ENCODE measurements at places on chromosomes 2 and 18.

GRCh38 chr18:42780171-42780570 is 335.3 kb downstream of the RIT2 start:
- DNase-seq, result no peak

DNA sequence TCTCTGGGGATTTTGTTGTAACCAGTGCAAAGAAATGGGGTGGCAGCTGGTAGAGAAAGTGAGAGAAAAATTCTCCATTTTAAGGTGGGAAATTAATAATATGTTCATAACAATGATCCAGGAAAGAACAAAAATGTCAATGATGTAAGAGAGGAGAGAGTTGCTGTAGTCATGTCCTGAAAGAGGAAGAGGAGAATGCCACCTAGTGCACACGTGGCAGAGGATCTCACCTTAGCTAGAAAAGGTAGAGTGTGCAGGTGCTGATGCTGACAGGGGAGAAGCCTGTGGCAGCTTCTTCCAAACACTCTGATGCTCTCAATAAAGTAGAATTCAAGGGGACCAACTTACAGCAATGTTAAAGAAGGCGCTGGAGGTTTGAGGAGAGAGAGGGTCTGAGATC is 282.9 kb upstream of the PKDCC start:
- DNase-seq, result no peak

- DNase-seq, result no peak
Observed at GRCh38 chr2:176063958-176064357, 19.8 kb downstream of the EVX2 start.

GRCh38 chr2:147147802-147148201 is 697.0 kb upstream of the ACVR2A start:
- no peak for DNase-seq

DNA sequence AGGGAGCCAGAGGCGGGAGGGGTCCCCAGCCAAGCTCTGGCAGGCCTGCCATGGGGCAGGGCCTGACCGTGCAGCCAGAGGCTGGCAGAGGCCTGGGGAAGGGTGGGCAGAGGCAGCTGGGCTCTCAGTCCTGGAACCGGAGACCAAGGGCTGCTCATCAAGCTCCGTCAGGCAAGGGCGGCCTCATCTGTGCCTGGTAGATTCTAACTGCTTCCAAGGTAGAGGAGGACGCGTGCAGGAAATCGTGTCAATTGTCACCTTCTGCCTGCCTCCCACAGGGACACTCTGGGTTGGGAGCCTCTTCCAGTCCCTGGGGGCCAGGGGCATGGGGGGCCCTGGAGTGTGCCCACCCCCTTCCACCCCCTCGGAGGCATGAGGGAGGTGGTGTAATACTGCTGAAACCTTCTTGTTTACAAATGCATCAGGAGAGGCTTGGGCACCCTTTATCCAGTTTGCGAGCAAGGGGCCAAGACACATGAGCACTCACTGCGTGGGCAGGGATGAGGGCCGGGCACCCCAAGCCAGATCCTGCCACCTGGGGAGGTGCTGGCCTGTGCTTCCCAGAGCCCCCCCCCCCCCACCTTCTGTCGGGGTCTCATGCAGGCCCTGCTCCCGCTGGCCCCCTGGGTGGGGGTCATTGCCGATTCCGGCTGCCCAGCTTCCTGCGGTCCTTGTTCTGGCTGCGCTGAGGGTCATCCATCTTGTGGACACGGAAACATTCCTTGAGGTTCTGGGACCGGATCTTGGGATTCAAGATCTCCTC is 9.0 kb downstream of the SNORC start:
- no peak for DNase-seq

DNA sequence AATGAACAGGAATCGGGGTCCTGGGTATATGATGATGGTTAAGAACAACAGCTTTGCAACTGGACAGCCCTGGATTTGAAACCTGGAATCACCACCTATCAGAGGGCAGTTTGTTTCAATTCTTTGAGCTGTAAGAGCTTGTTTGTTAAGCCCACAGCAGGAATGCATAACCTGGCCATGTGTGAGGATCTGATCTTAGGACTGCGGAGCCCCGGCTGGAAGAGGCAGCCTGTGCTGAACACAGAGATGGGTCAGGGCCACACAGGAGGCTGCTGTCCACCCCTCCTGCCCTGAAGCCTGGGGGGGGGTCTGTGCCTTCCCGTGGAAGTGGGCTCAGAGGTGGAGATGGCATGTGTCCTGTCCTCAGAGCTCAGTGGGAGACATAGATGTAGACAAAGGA is 24.3 kb downstream of the TPO start:
- DNase-seq, result no peak

- no peak for DNase-seq
Observed at GRCh38 chr2:72949642-72950041, 32.3 kb downstream of the EMX1 start.

DNA sequence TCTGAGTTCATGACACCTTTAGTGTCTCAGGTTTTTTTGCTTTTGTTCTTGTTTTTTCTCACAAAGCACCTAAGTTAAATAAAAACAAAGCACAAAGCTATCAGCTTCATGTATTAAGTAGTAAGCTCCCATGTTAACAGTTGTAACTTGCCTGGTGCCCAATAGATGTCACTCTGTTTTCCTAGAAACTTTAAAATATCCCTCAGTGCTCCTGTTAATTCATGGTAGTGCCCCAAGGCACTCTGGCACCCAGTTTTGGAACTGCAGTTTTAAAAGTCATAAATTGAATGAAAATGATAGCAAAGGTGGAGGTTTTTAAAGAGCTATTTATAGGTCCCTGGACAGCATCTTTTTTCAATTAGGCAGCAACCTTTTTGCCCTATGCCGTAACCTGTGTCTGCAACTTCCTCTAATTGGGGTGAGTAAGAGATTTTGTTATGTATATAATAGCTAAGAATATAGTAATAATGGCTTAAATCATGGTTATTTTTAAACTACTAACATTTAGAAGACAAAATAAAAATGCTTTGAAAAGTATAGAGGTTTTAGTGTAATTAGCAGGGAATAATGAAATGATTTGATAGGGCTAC is 555.0 kb upstream of the TMEFF2 start:
- no peak for DNase-seq

- peak; percentile 26 for DNase-seq
Observed at GRCh38 chr2:74876081-74876886, 42.4 kb downstream of the HK2 start.

DNA sequence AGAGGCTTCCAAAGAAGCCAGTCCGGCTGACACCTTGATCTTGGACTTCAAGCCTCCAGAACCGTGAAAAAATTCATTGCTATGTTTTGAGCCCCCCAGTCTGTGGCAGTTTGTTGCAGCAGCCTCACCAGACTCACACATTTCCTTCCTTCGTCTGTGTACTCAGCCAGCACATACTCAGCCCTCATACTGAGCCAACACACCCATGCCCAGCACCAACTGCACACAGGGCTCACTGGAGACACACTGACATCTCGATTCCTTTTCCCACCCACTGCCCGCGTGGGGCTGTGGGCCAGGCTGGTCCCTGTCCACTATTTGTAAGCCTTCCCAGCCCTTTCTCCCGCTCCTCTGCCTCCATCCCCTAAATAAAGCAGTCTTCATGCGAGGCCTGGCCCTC is 24.1 kb upstream of the NMUR1 start:
- no peak for DNase-seq

GRCh38 chr2:34408100-34408499 is 809.0 kb upstream of the FAM98A start:
- DNase-seq, result no peak

DNA sequence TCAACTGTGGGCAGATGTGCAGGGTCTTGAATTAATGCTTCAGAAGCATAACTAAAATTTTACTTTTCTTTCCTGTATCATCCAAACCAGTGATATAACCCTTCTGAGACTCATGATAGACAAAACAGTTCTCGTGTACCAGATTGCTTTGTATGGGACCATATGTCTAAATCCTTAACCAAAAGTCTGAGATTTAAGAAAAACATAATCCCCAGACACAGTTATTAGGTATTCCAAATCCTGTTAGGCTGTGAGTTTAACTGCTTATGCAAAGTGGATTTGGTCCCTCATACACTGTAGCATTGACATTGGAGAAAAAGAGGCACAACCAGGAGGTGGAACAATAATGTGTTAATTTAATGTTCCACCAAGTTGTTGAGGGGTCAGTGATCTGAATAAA is 235.0 kb downstream of the PMAIP1 start:
- no peak for DNase-seq

- no peak for DNase-seq
Observed at GRCh38 chr2:26723991-26724750, 31.6 kb downstream of the KCNK3 start.

GRCh38 chr2:33207151-33207740 is 260.5 kb downstream of the LTBP1 start:
- no peak for DNase-seq

DNA sequence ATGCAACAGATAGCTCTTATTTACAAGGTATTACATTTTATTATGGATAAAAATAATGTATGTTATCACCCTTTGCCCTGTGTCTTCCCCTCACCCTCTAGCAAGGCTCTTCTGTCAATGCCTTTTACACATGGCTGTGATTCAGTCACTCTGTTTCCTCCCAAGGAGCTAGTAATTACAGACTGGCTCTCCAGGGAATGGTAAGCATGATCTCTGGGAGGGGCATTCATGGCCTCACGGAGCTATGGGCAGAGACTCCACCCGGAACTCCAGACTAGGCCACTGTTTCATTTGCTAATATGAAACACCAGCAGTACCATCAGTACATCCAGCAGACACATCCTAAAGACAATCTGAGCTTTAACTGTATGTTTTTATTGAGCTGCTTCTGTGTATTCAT is 410.9 kb upstream of the CYRIA start:
- no peak for DNase-seq

DNA sequence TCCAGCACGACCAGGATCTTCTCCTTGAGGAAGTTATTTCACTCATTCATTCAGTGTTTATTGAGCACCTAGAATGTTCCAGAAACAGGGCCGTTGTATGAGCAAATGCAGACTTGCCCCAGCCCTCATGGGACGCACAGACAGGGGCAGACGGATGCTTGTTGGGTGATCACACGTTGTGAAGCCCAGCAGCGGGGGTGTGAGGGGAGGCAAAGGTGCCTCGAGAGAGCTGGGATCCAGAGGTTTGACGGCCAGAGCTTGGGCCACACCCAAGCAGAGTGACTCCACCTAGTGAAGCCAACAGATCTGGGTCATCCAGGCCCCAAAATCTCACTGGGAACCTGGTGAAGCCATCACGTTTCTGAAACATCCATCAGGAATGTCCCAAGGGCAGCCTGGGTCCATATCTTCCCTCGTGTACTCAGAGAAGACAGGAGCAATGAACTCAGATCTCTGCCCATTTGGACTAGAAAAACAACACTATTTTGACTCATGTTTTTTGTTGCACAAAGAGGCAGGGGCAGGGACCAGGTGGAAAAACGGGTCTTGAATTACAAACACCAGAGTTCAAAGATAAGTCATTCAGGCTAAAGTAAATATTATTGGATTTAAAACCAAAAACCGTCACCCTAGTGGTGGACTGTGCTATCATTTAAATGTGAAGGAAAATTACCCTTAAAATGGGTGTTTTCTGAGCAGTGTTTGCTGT is 54.9 kb upstream of the RBM44 start:
- no peak for DNase-seq

GRCh38 chr2:20568501-20569463 is 82.1 kb downstream of the HS1BP3 start:
- no peak for DNase-seq

DNA sequence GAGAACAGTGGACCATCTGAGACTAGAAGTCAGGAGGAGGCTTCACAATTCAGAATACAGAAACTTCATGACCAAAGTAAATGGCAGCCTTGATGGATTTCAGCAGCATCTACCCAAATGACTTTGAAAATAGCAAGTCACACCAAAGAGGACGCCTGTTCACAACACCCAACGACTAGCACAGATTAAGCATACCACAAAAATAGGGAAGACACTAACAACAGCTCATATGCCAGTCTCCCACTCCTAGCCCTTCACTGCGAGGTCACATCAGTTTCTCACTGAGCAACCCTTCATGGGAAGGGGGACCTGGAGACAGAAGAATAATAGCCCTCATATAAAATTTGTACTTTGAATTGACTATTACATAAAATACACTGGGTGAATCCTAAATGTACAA is 228.4 kb upstream of the SLC39A10 start:
- DNase-seq, result no peak

- DNase-seq, result no peak
Observed at GRCh38 chr2:240043279-240043989, 9.9 kb downstream of the OR6B3 start.

DNA sequence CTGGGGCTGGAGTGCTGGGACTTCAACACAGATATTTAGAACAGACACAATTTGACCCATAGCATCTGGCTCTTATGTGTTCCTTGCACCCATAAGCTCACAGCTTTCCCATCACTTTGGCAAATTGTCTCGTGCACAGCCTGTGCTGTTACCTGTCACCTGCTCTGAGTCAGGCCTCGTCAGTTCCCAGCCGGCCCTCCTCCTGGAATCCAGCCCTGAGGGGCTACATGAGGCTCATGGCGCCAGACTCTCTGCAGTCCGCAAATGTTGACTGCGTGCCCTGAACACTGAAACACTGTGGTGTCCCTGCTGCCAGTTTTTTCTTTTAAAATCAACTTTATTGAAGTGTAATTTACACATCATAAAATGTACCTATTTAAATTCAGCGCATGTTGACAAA is 65.4 kb upstream of the BZW1 start:
- no peak for DNase-seq

GRCh38 chr2:20675701-20676352 is 8.9 kb downstream of the GDF7 start:
- DNase-seq, result no peak

DNA sequence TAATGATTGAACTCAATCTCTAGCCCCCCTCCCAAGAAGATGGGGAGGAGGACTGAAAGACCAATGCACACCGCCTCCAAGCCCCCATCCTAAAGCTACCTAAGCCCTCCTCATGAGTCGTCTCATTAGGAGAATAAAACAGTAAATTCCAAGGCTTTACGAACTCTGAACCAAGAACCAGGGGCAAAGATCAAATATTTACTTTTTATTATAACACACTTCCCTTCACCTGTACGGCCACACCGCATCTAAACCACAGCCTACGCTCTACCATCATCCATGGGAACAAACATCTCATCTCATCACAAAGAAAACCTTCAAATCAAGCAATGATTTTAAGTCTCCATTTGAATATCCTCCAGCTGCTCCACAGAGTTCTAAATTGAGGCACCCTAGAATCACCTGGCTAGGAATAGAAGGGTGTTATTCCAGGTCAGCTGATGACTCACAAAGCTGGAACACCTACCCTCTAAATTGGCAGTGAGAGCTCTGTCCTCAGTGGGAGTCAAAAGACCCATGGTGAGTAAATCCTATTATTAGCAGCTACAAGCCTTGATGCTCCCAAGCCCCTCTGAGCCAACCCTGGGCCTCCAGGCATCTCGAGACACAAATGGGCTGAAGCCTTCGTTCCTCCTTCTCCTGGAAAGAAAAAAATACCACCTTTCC is 45.6 kb upstream of the BZW1 start:
- no peak for DNase-seq

DNA sequence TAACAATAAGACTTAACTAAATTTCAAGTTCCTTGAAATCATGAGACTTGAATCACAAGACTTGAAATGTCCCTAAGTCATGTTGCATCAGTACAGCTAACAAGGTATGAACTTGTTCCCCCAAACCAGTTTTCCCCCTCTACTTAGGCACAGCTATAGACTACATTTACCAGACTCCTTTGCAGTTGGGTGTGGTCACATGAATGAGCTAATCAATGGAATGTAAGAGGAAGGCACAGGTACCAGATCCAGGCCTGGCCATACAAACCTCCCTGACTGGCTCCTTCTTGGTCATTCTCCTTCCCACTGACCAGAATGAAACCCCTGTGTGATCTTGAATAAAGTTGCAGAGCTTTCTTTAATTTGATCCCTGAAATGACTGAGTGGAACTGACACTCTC is 77.8 kb downstream of the DNER start:
- no peak for DNase-seq

- DNase-seq, result no peak
Observed at GRCh38 chr2:128180031-128180430, 89.0 kb downstream of the UGGT1 start.

Data from effector CD4-positive, alpha-beta T cell (primary cell).